DMS79 treated with DMSO at 0.1 percent for 48 hours (cell line): ENCODE measurements at places on chromosomes 2 and 18.
A peak's percentile ranks its signal among the peaks of the same experiment; 100 is the strongest.

- no peak for DNase-seq
Observed at GRCh38 chr18:79803611-79804051, 5.9 kb downstream of the KCNG2 start.

- DNase-seq, result no peak
Observed at GRCh38 chr18:79208906-79209305, 139.7 kb downstream of the ATP9B start.

GRCh38 chr2:176188774-176189680 lies 559 bp downstream of the HOXD1 start:
- peak; percentile 44 for DNase-seq

GRCh38 chr2:53317861-53318260 lies 449.7 kb upstream of the CHAC2 start:
- DNase-seq, result no peak

DNA sequence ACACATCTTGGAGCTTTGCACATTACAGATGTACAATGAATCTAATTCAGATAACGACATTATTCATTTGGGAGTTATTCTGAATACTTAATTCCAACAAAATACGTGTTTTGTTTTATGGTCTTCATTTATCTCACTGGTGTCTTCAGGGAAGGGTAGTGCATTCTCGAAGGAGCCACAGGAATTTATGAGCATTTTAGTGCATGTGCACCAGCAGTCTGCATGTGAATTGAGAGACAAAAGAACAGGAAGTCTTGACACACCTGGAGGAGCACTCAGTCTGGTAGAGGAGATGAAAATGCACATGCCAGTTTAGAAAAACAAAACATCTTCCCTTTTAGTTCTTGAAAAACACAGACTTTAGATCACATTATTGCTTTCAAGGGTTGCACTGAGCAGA lies 228.7 kb downstream of the LRATD1 start:
- DNase-seq, result peak; percentile 49

GRCh38 chr2:137249463-137250130 lies 484.3 kb downstream of the THSD7B start:
- no peak for DNase-seq

GRCh38 chr2:189300916-189301315 lies 121.4 kb upstream of the COL5A2 start:
- no peak for DNase-seq

DNA sequence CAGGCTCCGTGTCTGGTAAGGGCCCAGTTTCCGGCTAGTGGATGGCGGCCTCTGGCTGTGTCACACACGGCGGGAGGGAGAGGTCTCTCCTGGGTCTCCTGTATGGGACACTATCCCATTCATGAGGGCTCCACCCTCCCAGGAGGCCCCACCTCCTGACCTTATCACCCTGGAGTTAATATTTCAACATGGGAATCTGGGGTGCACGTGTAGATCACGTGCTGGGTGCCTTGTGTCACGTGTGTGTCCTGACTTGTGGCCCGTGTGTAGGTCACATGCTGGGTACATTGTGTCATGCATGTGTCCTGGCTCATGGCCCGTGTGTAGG lies 9.9 kb downstream of the NEU4 start:
- DNase-seq, result no peak

DNA sequence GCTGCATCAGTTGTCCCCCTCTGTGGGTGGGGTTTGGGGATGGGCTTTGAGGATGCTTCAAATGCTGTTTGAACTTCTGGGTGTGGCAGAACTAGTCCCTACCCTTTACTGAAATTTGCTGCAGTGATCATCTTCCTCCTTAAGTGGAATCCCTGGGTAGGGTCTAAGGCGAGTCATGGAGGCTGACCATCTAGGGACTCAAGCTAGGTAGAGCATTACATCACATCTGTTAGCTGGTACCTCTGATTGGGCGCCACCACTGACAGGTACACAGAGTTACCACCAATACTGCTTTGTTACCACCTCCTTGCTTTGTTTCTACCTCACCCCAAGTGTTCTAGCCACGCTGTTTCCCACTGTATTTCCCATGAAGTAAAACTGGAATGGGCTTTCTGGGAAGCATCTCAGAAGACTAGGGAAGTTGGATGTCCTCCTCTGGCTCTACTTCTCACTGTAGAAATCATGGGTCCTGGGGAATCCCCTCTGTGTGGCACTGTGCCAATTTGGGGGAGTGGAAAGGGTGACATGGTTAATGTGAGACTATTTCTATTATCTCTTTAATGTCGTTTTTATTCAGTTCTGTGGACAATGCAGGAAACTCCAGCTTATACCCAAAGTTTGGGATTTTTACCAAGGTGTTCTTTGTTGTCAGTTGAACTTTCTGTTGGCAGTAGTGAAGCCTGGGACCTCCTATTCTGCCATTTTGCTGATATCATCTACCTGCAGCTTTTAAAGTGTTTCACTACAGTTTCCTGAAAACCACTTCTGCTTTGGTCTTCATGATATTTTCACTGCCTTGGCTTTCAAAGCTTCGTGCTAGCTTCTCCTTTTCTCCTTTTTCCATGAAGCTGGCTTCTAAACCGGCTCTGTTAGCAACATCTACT lies 14.5 kb upstream of the SULT1C4 start:
- DNase-seq, result no peak

- no peak for DNase-seq
Observed at GRCh38 chr18:56739731-56740130, 88.6 kb downstream of the WDR7 start.

GRCh38 chr2:209582281-209582680 lies 158.4 kb downstream of the MAP2 start:
- no peak for DNase-seq

- DNase-seq, result no peak
Observed at GRCh38 chr2:174753038-174753633, 11.1 kb downstream of the CHRNA1 start.

GRCh38 chr2:143482316-143482715 lies 353.1 kb downstream of the ARHGAP15 start:
- DNase-seq, result no peak

DNA sequence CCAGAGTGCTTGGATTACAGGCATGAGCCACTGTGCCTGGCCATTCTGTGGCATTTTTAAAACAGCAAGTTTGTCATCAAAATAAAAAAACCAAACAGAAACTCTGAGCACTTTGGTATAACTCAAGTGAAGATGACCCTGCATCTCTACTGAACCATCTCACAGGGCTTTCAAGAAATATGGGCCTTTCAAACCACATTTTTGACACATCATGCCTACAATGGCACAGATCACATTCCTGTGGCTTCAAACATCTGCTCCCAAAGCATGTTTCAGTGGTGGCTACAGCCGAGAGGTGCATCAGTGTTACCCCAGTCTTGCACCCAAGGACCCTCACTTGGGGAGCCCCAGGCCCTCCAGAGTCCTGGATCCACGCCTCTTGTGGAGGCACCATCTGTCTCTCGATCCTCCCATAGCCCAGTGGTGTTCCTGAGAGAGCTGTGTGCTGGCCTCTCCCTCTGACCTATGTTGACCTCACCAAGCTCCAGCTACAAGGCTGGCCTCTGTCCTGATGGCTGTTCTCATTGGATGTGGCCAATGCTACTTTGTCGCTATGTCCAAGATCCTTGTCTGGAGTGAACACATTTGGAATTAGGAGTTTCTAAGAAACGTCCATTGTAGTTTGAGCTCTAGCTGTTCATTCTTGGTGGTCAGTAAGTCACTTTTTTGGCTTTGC lies 55.2 kb upstream of the RALBP1 start:
- DNase-seq, result no peak

- DNase-seq, result no peak
Observed at GRCh38 chr18:75203416-75204268, 5.3 kb downstream of the PTGR3 start.

- DNase-seq, result no peak
Observed at GRCh38 chr2:148527488-148528340, 116.8 kb upstream of the EPC2 start.

DNA sequence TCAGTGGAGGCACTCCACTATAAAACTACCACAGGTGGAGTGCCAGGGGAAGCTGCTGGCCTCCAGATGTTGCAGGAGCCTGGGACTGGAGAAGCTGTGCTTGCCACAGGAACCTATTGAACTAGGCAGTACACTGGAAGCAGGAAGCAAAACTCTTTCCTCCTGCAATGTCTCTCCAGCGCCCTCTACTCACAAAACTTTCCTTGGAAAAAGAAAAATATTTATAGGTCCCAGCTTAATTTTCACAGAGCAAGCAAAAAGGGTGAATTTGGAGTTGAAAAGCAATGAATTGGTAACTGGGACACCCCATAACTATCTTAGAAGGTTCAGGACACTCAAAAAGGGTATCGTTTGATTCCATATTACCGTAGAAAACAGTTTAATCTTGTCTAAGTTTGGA lies 33.2 kb upstream of the REEP1 start:
- DNase-seq, result no peak

GRCh38 chr18:10045296-10045891 lies 131.6 kb downstream of the VAPA start:
- no peak for DNase-seq

- no peak for DNase-seq
Observed at GRCh38 chr2:161090411-161090810, 69.8 kb upstream of the TANK start.

DNA sequence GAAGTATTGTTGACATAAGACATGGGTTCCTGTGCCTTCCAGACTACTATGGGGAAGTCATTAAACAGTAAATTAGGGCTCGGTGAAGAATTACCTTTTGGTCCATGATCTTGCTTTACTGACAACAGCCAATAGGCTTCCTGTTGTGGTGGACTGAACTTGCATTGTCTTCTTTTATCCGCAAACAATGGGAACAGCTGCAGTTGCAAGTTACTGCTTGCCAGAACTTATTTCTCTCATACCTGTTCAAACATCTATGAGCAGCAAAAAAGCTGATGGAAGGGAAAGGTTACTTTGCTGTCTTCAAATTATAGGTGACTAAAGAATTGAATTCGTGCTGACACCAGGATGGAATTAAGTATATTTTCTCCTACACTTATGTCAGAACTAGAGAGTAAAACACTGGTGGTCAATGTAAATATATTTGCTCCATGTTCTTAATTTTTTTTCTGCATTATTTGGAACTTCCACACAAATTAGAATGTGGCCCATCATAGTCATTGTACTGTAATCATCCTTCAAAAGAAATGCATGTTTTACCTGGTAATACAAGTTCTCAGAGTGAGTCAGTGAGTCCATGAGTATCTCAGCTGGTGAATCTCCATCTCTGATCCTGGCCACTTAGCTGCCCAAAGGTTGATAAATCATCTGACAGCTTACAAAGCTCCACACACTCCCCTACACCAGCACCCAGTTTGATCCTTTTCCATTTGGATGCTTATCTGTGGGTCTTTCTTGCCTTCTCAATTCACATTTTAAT lies 37.3 kb upstream of the RNF152 start:
- no peak for DNase-seq

DNA sequence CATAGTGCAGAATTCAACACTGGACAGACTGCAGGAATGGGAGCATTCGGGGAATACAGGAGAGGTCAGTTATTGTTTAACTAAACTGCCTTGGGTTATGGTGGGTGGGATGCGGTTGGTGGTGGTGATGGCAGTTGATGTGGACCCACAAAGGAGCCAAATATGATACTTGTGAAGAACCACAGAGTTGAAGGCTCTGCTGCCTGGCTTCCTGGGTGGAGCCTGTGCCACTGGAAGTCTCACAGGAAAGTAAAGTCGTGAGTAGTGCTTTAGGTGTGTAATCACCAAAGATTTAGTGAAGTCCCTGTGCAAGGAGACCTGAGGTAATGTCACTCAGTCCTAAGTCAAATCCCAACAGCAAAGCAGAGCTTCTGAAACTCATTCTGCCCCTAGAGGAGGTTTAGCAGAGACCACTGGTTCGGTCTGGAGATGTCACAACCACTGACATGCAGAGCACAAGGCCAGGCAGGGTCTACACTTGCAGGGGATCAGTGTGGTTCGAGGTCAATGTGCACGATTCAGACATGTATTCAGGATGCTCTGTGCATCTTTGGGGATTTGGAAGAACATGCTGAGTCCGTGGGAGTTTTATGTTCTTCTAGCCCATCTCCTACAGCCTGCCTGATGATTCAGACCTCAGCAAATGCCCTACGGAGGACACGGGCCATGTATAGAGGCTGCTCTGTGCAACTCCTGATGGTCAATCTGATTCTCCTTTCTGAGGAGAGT lies 1150.9 kb downstream of the RPIA start:
- no peak for DNase-seq

DNA sequence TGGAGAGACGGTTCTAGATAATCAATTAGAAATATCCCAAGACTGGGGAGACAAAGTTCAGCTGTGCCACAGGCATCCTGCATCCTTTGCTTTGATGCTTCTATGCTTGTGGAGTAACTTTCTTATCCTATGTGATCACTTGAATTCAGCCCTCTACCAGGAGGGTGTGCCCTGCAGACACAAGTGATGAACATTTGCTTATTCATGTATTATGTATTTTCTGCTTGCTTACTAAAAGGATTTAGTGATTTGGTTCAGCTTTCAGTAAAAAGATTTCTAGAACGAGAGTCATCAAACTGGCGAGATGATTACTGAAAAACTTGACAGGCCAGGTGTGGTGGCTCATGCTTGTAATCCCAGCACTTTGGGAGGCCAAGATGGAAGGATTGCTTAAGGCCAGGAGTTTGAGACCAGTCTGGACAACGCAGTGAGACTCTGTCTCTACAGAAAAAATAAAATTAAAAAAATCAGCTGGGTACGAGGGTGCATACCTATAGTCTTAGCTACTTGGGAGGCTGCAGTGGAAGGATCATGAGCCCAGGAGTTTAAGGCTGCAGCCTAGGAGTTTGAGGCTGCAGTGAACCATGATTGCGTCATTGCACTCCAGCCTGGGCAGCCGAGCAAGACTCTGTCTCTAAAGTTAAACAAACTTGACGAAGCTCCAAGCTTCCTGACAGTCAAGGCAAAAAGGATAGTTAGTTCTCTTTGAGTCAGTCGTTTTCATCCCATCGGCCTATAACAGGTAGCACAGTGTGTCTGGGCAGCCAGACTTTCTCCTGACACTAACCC lies 13.3 kb downstream of the HK2 start:
- DNase-seq, result no peak

DNA sequence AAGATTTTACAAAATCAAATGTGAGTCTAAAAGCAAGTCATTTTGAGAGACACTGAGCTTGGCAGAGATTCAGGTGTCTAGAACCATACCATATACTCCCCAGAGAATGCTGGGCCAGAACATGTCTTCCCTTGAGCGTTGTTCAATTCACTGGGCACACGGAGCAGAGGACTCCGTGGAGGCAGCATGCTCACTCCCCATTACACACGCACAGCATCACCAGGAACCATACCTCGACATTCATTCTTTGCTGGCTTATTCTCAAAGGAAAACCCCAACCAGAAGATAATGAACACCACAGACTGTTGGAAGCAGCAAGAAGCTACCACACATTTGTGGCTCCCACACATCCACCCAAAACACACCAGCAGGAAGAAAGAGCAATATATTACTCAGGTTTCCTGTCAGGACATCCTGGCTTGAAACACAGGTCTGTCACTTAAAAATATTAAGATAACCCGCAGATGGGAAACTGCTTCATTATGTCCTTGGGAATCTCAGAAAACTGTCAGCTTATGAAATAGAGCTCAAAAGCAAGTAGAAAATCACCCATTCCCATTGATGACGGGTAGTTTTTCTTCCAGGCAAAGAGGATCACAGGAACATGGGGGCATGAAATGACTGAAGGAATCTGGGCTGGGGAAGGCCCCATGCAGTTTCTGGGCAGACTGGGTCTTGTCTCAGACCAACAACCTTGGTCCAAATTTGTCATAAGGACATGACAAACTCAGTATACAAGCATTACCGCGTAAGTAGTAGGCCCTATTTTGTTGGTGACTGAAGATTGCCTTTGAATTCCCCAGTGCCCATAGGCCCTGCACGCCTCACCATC lies 46.4 kb downstream of the PCBP1 start:
- peak; percentile 69 for DNase-seq

- no peak for DNase-seq
Observed at GRCh38 chr2:18993756-18994338, 364.6 kb downstream of the OSR1 start.

GRCh38 chr2:155301221-155301620 lies 602.7 kb downstream of the KCNJ3 start:
- no peak for DNase-seq

GRCh38 chr18:35158728-35159450 lies 81.9 kb upstream of the ZNF397 start:
- no peak for DNase-seq
